CD8-positive, alpha-beta T cell (primary cell): ENCODE measurements at places on chromosomes 1 and 21.

- DNase-seq = no peak
These were observed 123.3 kb downstream of the PRDM2 start for GRCh38 chr1:13823126-13823880.

DNA sequence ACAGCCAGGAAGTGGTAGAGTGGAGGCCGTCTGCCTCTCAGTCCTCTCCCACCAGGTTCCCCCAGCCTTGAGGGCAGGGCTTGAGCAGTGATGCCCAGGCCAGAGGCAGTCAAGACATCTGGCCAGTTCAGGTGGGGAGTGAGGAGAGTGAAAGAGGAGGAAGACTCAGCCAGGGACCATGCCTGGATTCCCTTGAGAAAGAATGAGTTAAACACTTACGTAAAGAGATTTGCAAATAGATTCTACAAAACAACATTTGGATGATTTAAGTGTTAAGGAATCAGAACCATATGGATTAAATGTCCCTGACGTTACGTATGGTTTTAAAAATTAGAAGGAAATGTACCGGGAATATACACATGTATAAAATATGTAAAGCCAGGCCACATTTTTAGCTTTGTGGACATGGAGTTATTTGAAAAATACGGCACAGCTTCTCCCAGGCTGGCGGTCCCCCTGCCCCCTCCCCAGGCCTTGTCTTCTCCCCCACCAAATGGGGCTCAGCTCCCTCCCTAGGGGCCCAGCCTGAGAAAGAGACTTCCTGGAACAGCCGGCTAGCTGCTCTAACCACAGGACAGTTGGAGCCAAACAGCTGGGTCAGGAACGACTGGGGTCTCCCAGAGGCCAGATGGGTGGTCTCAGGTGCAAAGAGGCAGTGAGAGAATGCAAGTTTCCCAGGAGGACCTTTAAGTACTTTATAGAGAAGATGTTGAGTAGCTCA is 188.3 kb upstream of the EDN2 start:
- no peak for DNase-seq

GRCh38 chr1:6011946-6012258 is 19.7 kb upstream of the NPHP4 start:
- DNase-seq = no peak

- DNase-seq = no peak
These were observed 23.6 kb downstream of the PCSK9 start for GRCh38 chr1:55062801-55063576.

DNA sequence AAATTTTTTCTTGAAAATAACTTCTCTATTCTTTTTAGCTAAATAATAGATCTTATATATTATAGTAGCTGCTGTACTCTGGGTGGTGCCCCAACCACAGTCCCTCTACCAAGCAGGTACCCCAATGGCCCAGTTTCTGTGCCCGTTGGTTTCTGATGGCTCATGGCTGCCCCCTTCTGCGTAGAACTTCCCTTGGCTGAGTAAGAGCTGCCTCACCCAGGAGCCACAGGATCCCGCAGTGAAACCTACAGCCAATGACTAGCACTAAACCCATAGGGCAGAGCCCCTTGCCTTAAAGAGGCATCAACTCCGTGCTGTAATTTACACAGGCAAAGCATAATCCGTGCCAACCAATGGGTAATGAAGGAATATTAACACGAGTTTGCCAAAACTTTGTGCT is 247.5 kb downstream of the USH2A start:
- DNase-seq = no peak

- DNase-seq = no peak
These were observed 13.4 kb downstream of the RPL11 start for GRCh38 chr1:23704834-23705495.

DNA sequence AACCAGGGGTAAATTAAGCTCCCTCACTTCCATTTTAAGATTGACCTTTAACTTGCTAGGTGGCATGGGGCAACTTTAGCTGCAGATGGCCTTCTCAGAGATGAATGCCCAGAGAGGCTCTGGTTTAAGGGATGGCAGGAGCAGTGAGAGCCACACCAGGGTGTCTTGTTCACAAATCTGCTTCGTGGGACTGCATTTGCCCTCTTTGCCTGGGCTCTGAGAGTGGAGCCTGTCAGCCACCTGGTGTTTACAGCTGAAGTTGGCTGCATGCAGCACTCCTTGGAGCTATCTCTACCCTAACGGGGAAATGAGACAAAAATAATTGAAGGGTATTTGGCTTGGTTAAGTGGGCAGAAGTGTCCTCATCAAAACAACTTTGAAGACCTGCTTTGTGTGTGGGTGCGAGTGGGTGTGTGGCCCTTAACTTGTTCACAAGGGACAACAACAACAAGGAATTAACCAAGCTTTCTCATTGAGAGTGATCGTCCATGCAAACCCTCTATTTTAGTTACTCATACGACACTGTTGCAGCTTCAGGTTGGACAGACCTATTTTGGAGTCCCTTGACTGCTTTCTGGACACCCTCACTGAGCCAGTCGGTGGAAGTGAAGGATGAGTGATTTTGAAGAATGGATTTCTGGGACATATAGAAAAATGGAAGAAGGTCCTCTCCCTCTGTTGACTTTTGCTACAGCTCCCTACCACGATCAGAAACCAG is 29.8 kb downstream of the PGM1 start:
- DNase-seq = no peak

DNA sequence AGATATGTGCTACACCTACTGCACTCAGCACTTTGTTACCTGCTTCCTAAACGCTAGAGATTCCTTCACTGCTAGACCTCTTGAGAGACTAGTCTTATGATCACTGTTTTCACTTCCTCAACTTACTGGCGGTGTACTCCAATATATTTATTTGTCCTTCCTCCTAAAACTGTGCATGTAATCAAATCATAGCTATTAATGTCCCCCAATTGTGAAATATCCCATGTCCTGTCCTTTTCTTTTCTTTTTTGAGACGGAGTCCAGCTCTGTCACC is 3.4 kb downstream of the SOAT1 start:
- no peak for DNase-seq

GRCh38 chr1:41741244-41741643 is 177.5 kb downstream of the HIVEP3 start:
- DNase-seq = no peak

DNA sequence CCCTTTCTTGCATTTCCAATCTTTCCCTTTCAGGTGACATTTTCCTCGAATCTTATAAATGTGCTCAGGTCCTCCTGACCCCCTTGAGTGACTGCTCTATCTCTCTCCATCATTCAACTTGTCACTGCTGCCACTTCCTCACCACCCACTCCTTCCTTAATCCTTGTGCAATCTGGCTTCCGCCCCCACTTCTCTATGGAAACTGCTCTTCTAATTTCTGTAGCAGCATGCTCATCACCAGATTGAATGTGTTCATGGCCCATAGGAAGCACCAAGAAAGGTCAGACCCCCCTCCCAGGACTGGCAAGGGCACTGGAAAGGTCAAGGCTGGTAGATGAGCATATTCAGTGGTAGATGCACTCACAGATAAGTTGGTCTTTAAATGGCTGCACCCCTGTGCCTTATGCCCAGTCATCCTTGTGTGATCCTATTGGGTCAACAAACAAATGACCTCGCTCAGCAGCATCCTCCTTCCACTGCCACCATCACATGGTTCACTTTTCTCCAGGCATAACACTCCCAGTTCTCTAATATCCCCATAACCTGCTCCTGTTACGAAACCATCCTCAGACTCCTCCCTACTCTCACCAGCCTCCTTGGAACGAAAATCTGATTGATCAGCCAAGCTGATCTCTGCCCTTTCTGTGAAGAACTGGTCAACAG is 288.5 kb upstream of the POU3F1 start:
- DNase-seq = no peak

- no peak for DNase-seq
These were observed 2.7 kb upstream of the TMEM61 start for GRCh38 chr1:54977533-54978297.

DNA sequence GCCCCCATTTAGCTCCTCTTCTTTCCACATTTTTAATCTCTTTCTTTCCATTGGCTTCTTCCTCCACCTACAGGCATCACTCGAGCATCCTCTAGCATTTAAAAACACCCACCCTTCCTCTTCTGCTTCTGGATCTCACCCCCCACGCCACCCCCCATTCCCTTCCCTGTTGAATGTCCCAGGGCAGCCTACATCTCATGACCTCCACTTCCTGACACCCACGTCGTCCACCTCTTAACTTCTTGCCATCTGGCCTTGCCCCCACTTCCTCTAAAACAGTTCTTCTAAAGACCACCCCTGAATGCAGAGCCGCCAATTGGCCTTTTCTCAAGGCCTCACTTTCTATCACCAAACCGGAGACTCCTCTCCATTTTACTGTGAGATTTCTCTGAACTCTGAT is 6.1 kb upstream of the ETNK2 start:
- no peak for DNase-seq

DNA sequence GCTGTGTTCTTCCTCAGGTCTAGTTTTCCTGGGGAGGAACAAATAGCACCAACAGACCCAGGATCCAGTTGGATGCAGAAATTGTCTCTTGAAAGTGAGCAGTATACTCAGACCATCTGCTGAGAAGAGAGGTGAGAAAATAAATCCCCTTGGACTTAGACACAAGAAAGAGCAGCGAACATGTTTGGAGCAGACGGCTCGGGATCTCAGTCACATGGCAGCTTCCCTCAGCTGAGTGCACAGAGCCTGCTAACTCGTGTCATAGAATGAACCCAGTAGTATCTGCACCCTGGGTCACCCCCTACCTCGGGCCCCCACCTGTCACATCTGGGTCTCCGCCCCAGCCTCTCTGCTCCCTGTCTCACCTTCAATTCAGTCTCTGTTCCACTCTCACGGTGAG is 115.6 kb downstream of the CCDC185 start:
- no peak for DNase-seq

GRCh38 chr1:95364546-95364945 is 130.5 kb downstream of the RWDD3 start:
- no peak for DNase-seq

GRCh38 chr1:16926491-16927073 is 4.9 kb downstream of the CROCC start:
- DNase-seq = no peak

DNA sequence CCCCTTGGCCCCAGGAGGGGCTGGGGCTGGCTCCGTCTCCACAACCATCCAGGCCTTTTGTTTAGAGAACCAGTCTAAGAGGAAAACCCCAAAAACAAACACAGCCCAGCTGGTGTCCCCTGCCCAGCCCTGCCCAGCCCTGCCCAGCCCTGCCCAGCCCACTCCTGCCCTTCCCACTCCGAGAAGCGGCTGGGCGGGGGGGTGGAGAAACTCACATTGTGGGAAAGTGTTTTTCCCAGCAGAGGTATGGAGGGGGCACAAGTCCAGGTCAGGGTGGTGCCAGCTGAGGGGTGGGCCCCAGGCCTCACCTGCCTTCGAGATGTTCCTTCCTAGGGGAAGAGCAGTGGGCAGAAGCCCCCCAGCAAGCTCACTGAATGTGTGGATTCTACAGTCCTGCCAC is 10.0 kb upstream of the FAM131C start:
- no peak for DNase-seq

- no peak for DNase-seq
These were observed 1406.0 kb downstream of the KCNT2 start for GRCh38 chr1:195202241-195202640.

- no peak for DNase-seq
These were observed 111.9 kb downstream of the NGF start for GRCh38 chr1:115225993-115226685.

- DNase-seq = no peak
These were observed 14.2 kb upstream of the TENT5B start for GRCh38 chr1:27026621-27027574.

GRCh38 chr1:11736746-11737639 is 1.1 kb downstream of the AGTRAP start:
- DNase-seq = peak; percentile 58

DNA sequence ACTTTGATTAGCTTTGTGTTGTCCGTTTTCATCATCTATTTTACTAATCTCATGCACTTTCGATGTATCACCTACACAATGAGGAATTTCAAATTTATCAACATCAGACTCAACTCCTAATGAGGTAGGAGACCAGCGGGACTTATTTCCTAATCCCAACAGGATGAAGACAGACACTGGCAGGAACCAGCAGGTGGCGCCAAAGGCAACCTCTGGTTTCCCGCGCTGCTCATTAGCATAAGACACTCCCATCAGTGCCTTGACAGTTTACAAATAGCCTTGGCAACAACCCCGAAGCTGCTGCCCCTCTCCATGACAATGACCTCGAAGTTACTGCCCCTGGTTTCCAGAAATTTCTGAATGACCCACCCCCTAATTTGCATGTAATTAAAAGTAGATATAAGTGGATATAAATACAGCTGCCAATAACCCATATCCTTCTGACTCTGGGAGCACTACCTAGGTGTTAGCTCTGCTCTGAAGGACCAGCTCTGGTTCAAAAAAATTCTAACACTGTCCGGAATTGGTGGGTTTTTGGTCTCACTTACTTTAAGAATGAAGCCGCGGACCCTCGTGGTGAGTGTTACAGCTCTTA is 974.8 kb downstream of the ADGRL2 start:
- no peak for DNase-seq

- peak; percentile 22 for DNase-seq
These were observed 46.3 kb downstream of the IER5 start for GRCh38 chr1:181134543-181135436.

DNA sequence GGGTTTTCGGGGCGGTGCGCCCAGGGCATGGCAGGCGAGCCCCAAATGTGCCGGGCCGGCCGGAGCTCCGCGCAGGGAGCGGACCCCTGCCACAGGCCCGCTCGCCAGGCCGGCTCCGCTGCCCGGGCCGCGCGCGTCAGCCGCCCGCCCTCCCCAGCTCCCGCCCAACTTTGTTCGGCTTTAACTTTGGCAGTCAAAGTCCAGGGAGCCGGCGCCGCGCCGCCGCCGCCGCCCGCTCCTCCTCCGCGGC is 488 bp downstream of the SLC35D1 start:
- DNase-seq = no peak

- no peak for DNase-seq
These were observed 2.9 kb downstream of the MTARC1 start for GRCh38 chr1:220789532-220790147.

DNA sequence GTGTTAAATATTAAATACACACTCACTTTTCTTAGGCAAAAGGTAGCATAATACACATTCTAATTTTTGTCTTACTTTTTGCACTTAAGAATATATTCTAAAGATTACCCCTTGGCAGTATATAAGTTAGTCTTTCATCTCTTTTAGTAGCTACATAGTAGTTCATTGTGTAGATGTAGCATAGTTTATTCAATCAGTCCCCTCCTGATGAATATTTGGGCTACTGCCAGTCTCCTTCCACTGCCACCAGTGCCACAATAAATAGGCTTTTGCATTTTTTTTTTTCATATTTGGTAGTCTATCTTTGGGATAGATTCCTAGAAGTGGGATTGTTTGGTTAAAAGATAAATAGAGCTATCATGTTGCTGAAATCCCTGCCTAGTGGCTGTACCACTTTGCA is 388.8 kb upstream of the RUNX1 start:
- no peak for DNase-seq
